LNCaP clone FGC (cell line): ENCODE measurements at places on chromosomes 7 and 10.

GRCh38 chr7:84043661-84044191, 150.9 kb downstream of the SEMA3A start:
- no peak for DNase-seq

DNA sequence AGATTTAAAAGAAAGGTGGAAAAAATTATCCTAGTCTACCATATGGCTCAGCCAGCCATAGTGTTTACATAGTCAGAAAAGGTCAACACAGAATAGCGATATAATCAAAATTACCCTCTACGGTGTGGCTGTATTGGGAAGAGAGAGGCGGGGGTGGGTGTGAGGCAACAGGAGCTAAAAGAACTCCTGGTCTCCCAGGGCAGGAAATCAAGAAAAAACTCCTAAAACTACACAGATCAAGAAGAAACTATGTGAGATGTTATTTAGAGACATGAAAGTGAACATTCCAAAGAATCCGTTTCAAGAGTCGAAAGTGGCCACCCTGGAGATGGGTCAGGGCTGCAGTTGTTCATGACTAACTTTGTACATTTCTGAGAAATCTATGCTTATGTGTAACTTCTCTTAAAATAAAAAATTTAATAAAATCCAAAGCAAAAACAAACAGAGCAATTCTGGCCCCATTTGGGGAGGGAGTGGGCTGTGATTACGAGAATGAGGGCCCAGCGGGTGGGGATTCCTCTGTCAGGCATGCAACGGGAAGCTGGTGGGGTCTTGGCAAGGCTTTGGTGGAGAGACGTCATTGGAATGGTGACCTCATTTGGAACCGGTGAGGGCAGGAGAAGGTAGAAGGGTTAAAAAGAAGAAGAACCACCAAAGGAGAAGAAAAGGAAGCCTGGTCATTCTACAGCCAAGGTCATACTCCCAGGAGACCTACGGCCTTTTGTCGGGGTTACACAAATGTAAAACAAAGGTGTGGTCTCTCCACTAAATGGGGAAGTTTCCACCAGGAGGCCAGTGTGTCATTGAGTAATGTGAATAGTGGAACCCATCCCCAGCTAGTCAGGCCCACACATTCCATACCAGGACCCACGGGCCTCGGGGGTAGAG, 71.2 kb upstream of the DUSP5 start:
- DNase-seq: peak; percentile 21

- no peak for DNase-seq
Measured at GRCh38 chr10:132186488-132187429, at the start of gene DPYSL4. DPYSL4 (plus strand) TSS chr10:132186948; CDS start chr10:132187064, 116 bp downstream.

GRCh38 chr10:116274064-116274904, 1.3 kb upstream of the GFRA1 start:
- no peak for DNase-seq

- DNase-seq: no peak
Measured at GRCh38 chr10:37975401-37975991, 951 bp downstream of the ZNF25 start.
